ENCODE measurements at places on chromosomes 4 and X. TPM values are rescaled to one million over a fixed set of nuclear protein-coding genes. Genes with fewer than 3 reads are reported as not detected.

DNA sequence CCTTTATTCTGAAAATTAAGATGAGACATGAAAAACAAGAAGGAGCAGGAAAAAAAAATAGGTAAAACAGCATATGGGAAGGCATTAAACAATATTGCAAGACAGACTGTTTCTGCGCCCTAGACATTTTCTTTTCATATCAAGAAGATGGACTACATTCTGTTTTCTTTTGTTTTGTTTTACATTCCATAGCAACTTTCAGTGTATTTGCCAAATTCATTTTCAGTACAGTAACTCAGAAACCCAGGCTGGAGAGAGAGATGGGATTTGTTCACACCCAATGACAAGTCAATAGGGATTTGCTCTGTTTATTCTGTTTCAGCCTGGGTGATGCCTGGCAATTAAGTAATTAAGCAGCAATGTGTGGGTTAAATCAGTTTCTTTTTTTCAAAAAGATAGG, 892.8 kb upstream of the DIAPH2 start:
- H3K27ac ChIP-seq = no peak overlapping the region
- H3K36me3 ChIP-seq = no peaks in the 10 kb centered on the region
- H3K4me3 ChIP-seq = no peak overlapping the region

DNA sequence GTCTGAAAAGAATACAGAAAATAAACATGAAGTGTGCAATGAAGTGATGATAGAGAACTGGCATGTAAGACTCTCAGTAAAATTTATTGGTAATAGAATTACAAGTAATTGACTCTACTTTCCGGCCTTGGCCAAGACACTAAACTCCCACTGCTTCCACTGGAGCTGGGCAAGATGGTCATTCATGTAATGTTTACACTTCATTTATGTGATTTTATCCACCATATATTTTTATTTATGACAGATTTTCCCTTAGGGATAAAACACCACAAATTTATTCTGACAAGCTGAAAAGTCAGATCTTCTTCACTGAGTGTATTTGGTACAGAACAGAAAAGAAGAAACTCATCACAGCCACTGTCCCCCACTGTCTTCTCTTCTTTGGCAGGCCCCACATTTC, 191.9 kb downstream of the SLC39A8 start:
- DNase-seq = no peak
- H3K4me3 ChIP-seq = no peak overlapping the region
- H3K27me3 ChIP-seq = no peaks in the 10 kb centered on the region
- H3K36me3 ChIP-seq = no peaks in the 10 kb centered on the region

GRCh38 chr4:155773196-155773800, 14.5 kb downstream of the GUCY1B1 start:
- no peak overlapping the region for H3K4me3 ChIP-seq
- no peak for DNase-seq
- H3K27ac ChIP-seq = no peak overlapping the region
- H3K36me3 ChIP-seq = no peaks in the 10 kb centered on the region

DNA sequence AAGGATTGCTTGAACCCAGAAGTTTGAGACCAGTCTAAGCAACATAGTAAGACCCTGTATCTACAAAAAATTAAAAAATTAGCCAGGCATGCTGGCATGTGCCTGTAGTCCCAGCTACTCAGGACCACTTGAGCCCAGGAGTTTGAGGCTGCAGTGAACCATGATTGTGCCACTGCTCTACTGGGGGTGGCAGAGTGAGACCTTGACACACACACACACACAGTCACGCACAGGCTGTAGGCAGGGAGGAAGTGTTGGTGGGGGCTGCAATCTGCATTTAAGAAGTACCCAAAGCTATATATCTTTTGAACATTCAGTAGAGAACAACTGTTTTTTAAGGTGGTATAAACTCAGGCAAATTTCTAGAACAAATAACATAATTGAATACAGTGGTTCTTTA, 7.2 kb downstream of the SCRG1 start:
- no peak for DNase-seq
- no peaks in the 10 kb centered on the region for H3K4me1 ChIP-seq
- no peaks in the 10 kb centered on the region for H3K36me3 ChIP-seq
- no peaks in the 10 kb centered on the region for H3K27me3 ChIP-seq

DNA sequence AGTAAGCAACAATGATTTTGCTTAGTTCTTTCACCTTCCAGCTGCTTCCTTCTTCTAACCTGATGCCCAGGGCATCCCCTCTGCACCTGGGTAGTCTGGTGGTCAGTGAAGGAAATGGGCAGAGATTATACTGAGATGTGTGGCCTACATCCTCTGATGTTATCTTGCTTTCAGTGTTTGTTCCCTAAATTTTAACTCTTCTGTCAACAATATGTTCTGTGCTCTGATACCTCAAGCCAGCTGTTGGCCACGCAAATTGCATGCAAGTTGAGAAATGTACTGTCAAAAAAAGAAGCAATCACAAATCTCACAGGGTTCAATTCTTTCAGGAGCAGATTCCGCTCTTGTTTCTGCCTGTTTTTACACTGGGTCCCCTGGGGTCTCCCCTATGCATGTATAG, 73.8 kb downstream of the FBXW7 start:
- peak overlapping the region; percentile 68 for H3K27ac ChIP-seq
- H3K4me1 ChIP-seq = peaks cover 69% of the 10 kb centered on the region
- no peaks in the 10 kb centered on the region for H3K36me3 ChIP-seq
- no peak overlapping the region for H3K4me3 ChIP-seq
- no peaks in the 10 kb centered on the region for H3K27me3 ChIP-seq

Gene PLP2
- polyA plus RNA-seq = 77.1 TPM

Gene POLN
- polyA plus RNA-seq = 1.5 TPM

GRCh38 chrX:150570512-150570911, 2.1 kb downstream of the MTM1 start:
- H3K27me3 ChIP-seq = no peaks in the 10 kb centered on the region
- H3K4me3 ChIP-seq = peak overlapping the region; percentile 81
- DNase-seq = no peak
- H3K4me1 ChIP-seq = peaks cover 67% of the 10 kb centered on the region

DNA sequence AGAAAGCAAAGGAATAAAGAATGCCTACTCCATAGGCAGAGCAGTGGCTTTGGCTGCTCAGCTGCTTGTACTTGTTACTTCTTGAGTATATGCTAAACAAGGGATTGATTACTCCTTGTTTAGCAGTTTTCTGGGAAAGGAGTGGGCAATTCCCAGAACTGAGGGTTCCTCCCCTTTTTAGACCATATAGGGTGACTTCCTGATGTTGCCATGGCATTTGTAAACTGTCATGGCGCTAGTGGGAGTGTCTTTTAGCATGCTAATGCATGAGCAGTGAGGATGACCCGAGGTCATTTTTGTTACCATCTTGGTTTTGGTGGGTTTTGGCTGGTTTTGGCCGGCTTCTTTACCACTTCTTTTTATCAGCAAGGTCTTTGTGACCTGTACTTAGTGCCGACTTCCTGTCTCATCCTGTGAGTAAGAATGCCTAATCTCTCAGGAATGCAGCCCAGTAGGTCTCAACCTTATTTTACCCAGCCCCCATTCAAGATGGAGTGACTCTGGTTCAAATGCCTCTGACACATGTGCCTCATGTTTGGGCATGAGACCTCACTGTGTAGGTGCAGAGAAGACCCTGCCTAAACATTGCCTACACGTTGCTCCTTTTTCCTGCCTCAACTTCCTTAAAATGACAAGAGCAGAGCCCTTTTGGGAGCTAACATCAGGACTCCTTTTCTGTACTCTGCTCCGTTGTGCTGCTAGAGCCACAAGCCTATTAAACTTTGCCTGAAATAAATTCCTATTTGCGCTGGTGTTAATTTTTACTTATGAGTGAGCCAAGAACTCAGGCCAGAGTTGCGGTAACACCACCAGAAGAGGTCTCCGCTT, 21.0 kb upstream of the UBA6 start:
- peaks cover 33% of the 10 kb centered on the region for H3K36me3 ChIP-seq
- H3K4me3 ChIP-seq = no peak overlapping the region
- DNase-seq = no peak
- no peaks in the 10 kb centered on the region for H3K4me1 ChIP-seq

GRCh38 chrX:2685886-2686285, 5.2 kb upstream of the CD99 start:
- H3K4me1 ChIP-seq = peaks cover 5% of the 10 kb centered on the region
- no peaks in the 10 kb centered on the region for H3K36me3 ChIP-seq
- H3K4me3 ChIP-seq = no peak overlapping the region
- no peak overlapping the region for H3K27ac ChIP-seq
- no peaks in the 10 kb centered on the region for H3K27me3 ChIP-seq
- DNase-seq = no peak

DNA sequence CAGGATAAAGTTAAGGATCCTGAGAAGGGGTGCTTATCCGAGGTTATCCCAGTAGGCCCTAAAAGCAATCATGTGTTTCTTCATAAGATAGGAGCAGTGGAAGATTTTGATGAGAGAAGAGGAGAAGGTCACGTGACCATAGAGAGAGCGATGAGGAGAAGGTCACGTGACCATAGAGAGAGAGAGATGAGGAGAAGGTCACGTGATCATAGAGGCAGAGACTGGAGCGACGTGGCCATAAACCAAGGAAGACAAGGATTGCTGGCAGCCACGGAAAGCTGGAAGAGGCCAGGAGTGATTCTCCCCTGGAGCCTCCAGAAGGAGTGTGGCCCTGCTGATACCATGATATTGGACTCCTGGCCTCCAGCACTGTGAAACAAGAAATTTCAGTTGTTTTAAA, 38.4 kb upstream of the ZNF518B start:
- H3K27ac ChIP-seq = no peak overlapping the region
- H3K27me3 ChIP-seq = no peaks in the 10 kb centered on the region
- no peak overlapping the region for H3K4me3 ChIP-seq

- H3K4me1 ChIP-seq = peaks cover 40% of the 10 kb centered on the region
- DNase-seq = no peak
- no peak overlapping the region for H3K27ac ChIP-seq
- H3K4me3 ChIP-seq = no peak overlapping the region
- H3K36me3 ChIP-seq = no peaks in the 10 kb centered on the region
These were observed 1.8 kb downstream of the PRDM8 start for GRCh38 chr4:80199004-80199560.

GRCh38 chr4:114417214-114417613, 181.4 kb upstream of the UGT8 start:
- H3K4me1 ChIP-seq = no peaks in the 10 kb centered on the region
- no peaks in the 10 kb centered on the region for H3K36me3 ChIP-seq
- H3K27ac ChIP-seq = no peak overlapping the region
- DNase-seq = no peak
- no peak overlapping the region for H3K4me3 ChIP-seq
- H3K27me3 ChIP-seq = no peaks in the 10 kb centered on the region

GRCh38 chr4:80678413-80678812, 342.9 kb downstream of the CFAP299 start:
- no peaks in the 10 kb centered on the region for H3K27me3 ChIP-seq
- no peaks in the 10 kb centered on the region for H3K4me1 ChIP-seq
- no peak overlapping the region for H3K4me3 ChIP-seq
- no peak overlapping the region for H3K27ac ChIP-seq
- DNase-seq = no peak

GRCh38 chr4:55488716-55489115, 58.0 kb downstream of the CLOCK start:
- H3K27ac ChIP-seq = no peak overlapping the region
- H3K4me3 ChIP-seq = no peak overlapping the region

GRCh38 chr4:7463566-7464258, 29.0 kb upstream of the PSAPL1 start:
- no peak overlapping the region for H3K27ac ChIP-seq
- no peaks in the 10 kb centered on the region for H3K27me3 ChIP-seq
- no peaks in the 10 kb centered on the region for H3K4me1 ChIP-seq
